ENCODE measurements at places on chromosomes 16 and 17.

DNA sequence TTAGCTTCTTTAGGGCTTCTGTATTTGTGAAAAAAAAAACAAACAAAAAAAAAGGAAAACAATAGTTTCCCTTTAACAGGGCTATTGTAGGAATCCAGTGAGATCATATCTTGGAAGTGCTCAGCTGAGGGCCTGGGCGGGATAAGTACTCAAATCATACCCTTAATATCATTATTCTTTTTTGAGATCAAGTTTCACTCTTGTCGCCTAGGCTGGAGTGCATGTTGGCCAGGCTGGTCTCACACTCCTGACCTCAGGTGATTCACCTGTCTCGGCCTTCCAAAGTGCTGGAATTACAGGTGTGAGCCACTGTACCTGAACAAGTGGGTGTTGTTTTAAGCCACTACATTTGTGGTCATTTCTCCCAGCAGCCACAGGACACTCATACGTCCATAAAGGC lies 87.0 kb downstream of the CDH13 start:
- no peak for DNase-seq

DNA sequence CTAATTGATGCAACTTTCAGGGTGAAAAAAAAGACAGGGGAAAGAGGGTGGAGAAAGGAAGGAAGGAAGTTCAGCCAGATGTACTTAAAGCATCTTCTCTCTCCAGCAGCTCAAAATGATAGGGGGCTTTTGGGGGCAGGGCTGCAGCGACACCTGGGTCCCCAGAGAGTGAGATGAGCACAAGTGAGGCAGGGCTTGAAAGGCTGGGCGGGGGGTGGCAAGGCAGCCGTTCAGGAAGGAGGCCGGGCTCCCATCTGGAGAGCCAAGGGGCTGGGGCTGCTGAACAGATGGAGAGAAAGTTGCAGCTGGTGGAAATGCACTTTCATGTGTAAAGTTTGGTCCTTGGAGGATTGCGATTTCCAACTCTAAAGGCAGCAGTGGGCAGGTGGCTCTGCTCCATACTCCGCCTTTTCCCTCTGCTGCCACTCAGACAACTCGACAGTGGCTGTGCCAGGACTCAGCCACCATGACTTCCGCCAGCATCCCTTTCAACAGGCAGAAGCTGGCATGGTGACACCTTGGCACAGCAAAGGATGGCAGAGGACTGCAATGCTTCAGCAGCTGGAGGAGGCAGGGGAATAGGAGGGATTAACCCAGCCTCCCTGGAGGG lies 7.7 kb downstream of the SLC35B1 start:
- DNase-seq, result no peak

- no peak for DNase-seq
Measured at GRCh38 chr17:78183916-78184315, 2.9 kb downstream of the TK1 start.

DNA sequence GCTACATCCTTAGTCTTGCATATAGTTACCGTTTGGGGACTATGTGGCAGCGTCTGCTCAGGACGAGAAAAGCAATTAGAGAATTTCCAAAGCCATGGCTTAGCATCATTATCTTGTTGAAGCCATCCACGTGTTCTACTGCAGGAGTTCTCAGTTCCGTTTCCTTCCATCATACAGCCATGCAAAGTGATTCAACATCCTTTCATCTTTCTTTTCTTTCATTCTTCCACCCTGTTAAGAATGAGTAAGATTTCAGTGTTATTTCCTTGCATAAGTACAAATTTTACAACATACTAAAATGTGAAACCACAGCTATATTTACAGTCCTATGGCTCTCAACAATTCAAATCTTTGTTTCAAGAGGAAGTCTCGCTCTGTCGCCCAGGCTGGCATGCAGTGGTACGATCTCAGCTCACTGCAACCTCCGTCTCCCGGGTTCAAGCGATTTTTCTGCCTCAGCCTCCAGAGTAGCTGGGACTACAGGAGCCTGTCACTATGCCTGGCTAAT lies 3.8 kb downstream of the MARF1 start:
- DNase-seq, result peak; percentile 43

DNA sequence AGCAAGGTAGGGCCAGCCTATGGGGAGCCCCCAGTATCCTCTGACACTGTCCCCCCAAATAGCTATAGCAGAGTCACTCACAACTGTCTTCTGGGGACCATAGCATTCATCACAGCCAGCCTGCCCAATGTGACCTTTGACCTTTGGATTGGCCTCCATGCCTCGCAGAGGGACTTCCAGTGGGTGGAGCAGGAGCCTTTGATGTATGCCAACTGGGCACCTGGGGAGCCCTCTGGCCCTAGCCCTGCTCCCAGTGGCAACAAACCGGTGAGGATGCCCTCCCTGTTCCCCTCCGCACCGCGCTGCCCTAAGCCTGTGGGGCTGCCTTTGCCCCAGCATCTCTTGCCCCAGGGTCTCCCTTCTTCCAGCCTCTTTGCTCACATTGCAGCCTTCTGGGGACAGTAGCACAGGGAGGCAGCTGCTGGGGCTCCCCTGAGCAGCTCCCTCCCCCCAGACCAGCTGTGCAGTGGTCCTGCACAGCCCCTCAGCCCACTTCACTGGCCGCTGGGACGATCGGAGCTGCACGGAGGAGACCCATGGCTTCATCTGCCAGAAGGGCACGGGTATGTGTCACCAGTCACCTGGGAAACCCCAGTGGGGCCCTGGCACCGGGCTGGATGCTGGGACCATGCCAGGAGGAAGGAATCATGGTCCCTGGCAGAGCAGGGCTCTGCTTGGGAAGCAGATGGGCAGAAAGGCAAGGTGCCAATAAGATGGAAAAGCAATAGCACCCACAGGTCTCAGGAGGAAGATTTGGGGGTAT lies 61.1 kb downstream of the MRC2 start:
- DNase-seq, result no peak

All from activated CD4-positive, alpha-beta T cell treated with anti-CD3 and anti-CD28 coated beads, Interleukin-2, Interleukin-6, amounts not matched to agents 100 ng/mL and 50 ng/mL, durations not matched to agents 16 hours and 8 hours (primary cell).